Fibroblast of villous mesenchyme (primary cell): ENCODE measurements at places on chromosomes 4 and X.

- DNase-seq = no peak
Observed at GRCh38 chr4:72016011-72016410, 15.8 kb upstream of the NPFFR2 start.

DNA sequence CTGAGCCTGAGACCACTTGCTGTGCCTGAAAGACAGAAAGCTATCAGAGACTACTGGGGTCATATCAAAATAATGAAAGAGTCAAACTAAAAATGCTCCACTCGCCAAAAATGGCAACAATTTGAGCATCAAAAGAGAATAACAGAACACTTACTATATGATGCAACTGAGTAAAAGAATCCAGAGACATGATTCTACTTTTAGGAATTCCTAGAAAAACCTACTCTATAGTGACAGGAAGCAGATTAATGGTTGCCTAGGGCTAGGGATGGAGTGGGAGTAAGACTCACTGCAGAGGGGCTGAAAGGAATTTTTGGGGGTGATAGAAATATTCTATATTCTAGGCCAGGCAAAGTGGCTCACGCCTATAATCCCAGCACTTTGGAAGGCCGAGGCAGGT, 29.4 kb upstream of the SLAIN2 start:
- no peak for DNase-seq

DNA sequence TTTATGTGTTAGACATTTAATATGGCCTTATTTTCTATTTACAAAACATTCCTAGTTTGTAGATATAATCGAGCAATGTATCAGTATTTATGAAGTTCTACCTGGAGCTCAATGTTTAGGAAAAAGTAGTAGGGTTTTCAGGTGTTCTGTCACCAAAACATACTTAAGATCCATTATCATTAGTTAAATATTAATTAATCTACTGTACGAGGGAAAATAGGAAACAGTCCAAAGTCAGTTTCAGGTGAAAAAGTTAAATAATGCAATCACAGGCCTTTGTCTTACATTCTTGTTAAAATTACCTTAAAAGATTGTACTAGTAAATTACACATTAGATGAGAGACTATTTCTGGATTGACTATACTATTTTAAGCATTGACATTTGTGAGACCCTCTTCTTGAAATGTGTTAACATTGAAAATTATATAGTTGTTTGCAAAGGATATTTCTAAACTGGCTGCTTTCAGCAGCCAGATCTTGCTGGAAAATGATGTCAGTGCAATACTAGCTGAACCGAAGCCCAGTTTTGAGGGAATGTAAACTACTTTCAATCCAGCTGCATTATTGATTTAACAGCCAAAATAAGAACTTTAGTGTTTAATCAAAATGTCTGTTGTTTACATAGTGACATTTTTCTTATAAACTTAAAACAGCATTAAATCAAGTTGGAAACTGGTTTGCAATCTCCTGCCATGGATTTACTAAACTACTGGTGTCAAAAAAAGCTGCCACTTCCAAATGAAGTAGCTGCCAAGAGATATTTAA, 19.3 kb downstream of the GUCY1B1 start:
- peak; percentile 70 for DNase-seq

DNA sequence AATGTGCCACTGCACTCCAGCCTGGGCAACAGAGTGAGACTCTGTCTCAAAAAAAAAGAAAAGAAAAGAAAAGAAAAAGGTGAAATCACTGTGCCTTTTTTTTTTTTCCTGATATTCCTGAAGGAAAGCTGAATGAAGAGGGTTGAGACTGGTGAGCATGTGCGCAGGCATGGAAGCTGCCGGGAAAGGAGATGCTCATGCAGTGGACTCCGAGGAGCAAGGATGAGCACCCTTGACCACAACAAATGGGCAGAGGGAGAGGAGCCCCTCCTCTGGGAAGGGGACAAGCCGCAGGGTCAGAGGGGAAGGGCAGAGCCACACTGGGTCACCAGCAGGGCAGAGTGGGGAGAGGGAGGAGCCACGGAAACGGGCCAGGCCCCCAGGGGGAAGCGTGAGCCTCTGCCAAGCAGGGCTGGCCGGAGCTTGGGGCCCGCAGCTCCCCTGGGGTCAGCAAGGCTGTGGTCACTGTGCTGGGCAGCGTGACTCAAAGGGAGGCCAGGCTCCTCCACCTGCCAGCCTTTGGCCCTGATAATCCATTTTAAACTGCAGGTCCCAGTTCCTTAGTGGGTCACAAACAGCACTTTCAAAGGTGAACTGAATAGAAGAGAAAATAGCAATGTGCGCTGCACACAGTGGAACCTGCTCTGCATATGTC, 79.8 kb downstream of the NAT8L start:
- DNase-seq = no peak

DNA sequence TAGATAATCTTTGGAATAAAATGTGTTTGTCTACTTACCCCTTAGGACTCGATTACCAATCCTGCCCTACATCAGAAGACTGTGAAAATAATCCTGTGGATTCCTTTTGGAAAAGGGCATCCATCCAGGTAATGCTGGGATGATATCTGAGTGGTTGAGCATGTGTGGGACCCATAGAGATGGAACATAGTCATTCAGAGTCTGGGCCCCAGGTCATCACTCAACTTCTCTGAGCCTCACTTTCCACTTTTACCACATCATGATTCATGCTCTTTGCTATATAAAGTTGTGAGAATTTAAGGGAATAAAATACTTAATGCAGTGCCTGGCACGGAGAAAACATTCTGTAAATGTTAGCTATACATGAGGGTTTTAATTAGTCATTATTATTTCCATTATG, 8.9 kb downstream of the BST1 start:
- DNase-seq = no peak

- DNase-seq = peak; percentile 15
Observed at GRCh38 chr4:127251423-127251822, 381.3 kb upstream of the INTU start.

- no peak for DNase-seq
Observed at GRCh38 chr4:24395937-24396336, 188.4 kb downstream of the DHX15 start.

GRCh38 chrX:21305799-21306336, 68.3 kb upstream of the CNKSR2 start:
- DNase-seq = no peak

- DNase-seq = peak; percentile 69
Observed at GRCh38 chr4:94757192-94758140, at the start of gene BMPR1B. TSS of gene BMPR1B (plus strand) at chr4:94757955. CDS start at chr4:95104425, 346,470 bp downstream.

- DNase-seq = peak; percentile 44
Observed at GRCh38 chr4:172168888-172169287, 355.7 kb downstream of the GALNTL6 start.
